ENCODE measurements at places on chromosomes 6 and 20.

- peaks cover 6% of the 10 kb centered on the region for H3K27me3 ChIP-seq
- H3K4me1 ChIP-seq, result no peaks in the 10 kb centered on the region
- H3K36me3 ChIP-seq, result no peaks in the 10 kb centered on the region
Measured at GRCh38 chr20:63735859-63736718, at the start of gene LIME1. LIME1 (plus strand) TSS chr20:63736664; CDS start chr20:63737550, 886 bp downstream.

- no peak overlapping the region for H3K27ac ChIP-seq
- H3K27me3 ChIP-seq, result no peaks in the 10 kb centered on the region
- H3K4me1 ChIP-seq, result peaks cover 8% of the 10 kb centered on the region
- DNase-seq, result no peak
- H3K4me3 ChIP-seq, result no peak overlapping the region
Measured at GRCh38 chr6:14754751-14755513, 490.9 kb upstream of the JARID2 start.

DNA sequence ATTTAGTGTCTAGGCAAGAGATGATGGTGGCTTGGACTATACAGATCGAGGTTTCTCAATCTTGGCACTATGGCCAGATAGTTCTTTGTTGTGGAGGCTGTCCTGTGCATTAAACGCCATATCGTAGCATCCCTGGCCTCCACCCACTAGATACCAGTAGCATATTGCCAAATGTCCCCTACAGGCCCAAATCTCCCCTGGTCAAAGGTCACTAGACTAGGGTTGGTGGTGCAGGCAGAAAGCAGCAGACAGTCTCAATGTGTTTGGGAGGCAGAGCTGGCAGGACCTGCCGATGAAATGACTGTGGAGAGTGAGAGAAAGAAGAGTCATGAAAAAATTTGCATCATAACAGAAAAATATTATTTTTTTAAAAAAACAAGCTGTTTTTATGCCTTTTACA lies 63.0 kb downstream of the TRAM2 start:
- no peak overlapping the region for H3K4me3 ChIP-seq
- no peak for DNase-seq
- H3K4me1 ChIP-seq, result peaks cover 18% of the 10 kb centered on the region
- no peak overlapping the region for H3K27ac ChIP-seq
- peaks cover 3% of the 10 kb centered on the region for H3K36me3 ChIP-seq
- H3K27me3 ChIP-seq, result no peaks in the 10 kb centered on the region

GRCh38 chr6:42925248-42925857 lies 3.9 kb upstream of the CNPY3 start:
- no peaks in the 10 kb centered on the region for H3K36me3 ChIP-seq
- H3K4me3 ChIP-seq, result peak overlapping the region; percentile 39
- no peaks in the 10 kb centered on the region for H3K27me3 ChIP-seq
- peak; percentile 58 for DNase-seq
- peaks cover 17% of the 10 kb centered on the region for H3K4me1 ChIP-seq

GRCh38 chr6:40882323-40882997 lies 156.6 kb downstream of the UNC5CL start:
- no peak overlapping the region for H3K4me3 ChIP-seq
- no peak overlapping the region for H3K27ac ChIP-seq
- no peaks in the 10 kb centered on the region for H3K36me3 ChIP-seq
- no peaks in the 10 kb centered on the region for H3K27me3 ChIP-seq
- no peak for DNase-seq

DNA sequence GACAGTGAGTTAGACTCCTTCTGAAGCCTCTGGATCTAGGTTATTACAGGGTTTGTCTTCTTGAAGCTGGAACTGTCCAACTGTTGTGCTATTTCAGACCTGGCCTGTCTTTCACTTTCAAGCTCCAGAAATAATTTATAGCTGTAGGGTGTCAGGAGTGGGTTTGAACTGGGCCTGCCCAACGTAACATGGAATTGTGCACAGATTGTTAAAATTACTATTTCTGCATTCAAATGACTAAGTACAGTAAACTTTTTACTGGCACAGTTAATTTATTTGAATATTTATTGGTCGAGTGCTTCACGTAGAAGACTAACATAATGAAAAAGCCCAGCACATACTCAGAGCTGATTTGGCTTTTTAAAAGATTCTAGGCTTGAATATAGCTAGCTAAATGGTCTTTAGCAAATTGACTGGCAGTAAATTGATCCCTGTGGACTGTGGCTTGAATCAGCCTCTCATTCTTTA lies 74.3 kb downstream of the ARID1B start:
- H3K4me3 ChIP-seq, result no peak overlapping the region
- DNase-seq, result no peak
- peaks cover 71% of the 10 kb centered on the region for H3K4me1 ChIP-seq
- H3K36me3 ChIP-seq, result no peaks in the 10 kb centered on the region

- no peaks in the 10 kb centered on the region for H3K36me3 ChIP-seq
- H3K27me3 ChIP-seq, result no peaks in the 10 kb centered on the region
Measured at GRCh38 chr20:19840111-19840710, 82.2 kb downstream of the RIN2 start.

DNA sequence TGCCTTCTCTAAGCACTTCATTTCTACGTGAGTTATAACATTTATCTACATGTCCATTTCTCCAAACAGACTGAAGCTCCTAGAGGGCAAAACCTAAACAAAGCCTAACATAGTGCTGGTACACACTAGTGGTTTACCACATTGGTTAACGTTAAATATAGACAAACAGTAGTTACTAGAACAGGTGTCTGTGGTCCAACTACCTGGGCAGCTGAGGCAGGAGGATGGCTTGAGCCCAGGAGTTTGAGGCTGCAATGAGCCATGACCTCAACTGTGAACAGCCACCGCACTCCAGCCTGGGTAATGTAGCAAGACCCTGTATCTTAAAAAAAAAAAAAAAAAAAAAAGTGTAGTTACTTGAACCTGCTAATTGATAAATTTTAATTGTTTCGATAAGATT lies 26.5 kb downstream of the PTPRK start:
- H3K4me1 ChIP-seq, result peaks cover 66% of the 10 kb centered on the region
- no peak for DNase-seq
- no peaks in the 10 kb centered on the region for H3K27me3 ChIP-seq
- H3K4me3 ChIP-seq, result no peak overlapping the region

GRCh38 chr6:159762681-159763293 lies 942 bp downstream of the ACAT2 start:
- no peak overlapping the region for H3K27ac ChIP-seq
- H3K27me3 ChIP-seq, result no peaks in the 10 kb centered on the region
- DNase-seq, result peak; percentile 20

- H3K4me1 ChIP-seq, result no peaks in the 10 kb centered on the region
- no peaks in the 10 kb centered on the region for H3K36me3 ChIP-seq
- DNase-seq, result no peak
- H3K4me3 ChIP-seq, result no peak overlapping the region
- H3K27ac ChIP-seq, result no peak overlapping the region
Measured at GRCh38 chr6:158715330-158716311, 65.8 kb downstream of the SYTL3 start.

- H3K27me3 ChIP-seq, result no peaks in the 10 kb centered on the region
- H3K4me1 ChIP-seq, result no peaks in the 10 kb centered on the region
- no peak overlapping the region for H3K4me3 ChIP-seq
- H3K27ac ChIP-seq, result no peak overlapping the region
Measured at GRCh38 chr6:15936503-15936902, 192.4 kb upstream of the MYLIP start.

GRCh38 chr20:56004611-56005388 lies 519 bp downstream of the CBLN4 start:
- H3K4me1 ChIP-seq, result no peaks in the 10 kb centered on the region
- no peak overlapping the region for H3K27ac ChIP-seq
- H3K4me3 ChIP-seq, result no peak overlapping the region
- peaks cover 10% of the 10 kb centered on the region for H3K36me3 ChIP-seq
- DNase-seq, result no peak

- no peaks in the 10 kb centered on the region for H3K27me3 ChIP-seq
- no peaks in the 10 kb centered on the region for H3K4me1 ChIP-seq
- no peak overlapping the region for H3K27ac ChIP-seq
- H3K36me3 ChIP-seq, result no peaks in the 10 kb centered on the region
- DNase-seq, result no peak
- no peak overlapping the region for H3K4me3 ChIP-seq
Measured at GRCh38 chr6:1760876-1761275, 151.2 kb downstream of the FOXC1 start.

GRCh38 chr6:9515633-9516606 lies 899.0 kb downstream of the TFAP2A start:
- peaks cover 8% of the 10 kb centered on the region for H3K4me1 ChIP-seq
- no peak overlapping the region for H3K4me3 ChIP-seq
- H3K27me3 ChIP-seq, result no peaks in the 10 kb centered on the region

- H3K4me1 ChIP-seq, result no peaks in the 10 kb centered on the region
- no peak for DNase-seq
- no peaks in the 10 kb centered on the region for H3K36me3 ChIP-seq
- H3K27ac ChIP-seq, result no peak overlapping the region
- H3K27me3 ChIP-seq, result no peaks in the 10 kb centered on the region
Measured at GRCh38 chr6:144129469-144129868, 20.8 kb upstream of the STX11 start.

DNA sequence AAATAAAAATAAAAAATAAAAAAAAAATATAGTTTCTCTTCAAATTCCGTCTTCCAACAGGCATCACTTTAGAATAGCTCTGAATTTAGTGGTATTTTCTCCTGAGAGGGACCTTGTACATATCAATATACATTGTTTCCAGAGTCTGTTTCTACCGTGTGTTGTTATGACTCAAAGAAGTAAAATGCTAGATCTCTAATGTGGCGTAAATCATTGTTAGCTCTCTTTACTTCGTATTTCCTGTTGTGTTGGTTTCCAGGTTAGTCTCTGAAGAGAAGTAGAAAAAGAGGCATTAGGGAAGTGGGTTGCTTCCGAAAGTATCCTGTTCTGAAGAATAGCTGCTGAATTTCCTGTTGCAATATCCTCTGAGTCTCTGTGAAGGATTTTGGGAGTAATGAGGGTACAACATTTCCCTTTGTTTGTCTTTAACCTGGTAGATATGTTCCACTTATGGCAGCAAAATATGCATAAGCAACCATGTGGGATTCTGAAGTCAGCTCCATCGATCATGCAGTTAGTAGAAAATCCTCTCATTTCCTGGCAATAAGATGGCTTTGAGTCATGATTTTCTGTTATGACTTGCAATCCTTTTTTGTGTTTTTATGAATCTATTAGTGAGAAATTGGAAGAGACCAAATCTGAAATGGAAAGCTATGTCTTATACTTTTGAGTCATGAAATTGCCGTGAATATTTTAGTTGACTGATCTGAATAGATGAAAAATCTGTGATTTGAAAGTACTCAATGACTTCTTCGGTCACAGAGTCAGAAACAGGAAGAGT lies 42.0 kb upstream of the MCHR2 start:
- H3K36me3 ChIP-seq, result no peaks in the 10 kb centered on the region
- H3K27me3 ChIP-seq, result no peaks in the 10 kb centered on the region
- no peaks in the 10 kb centered on the region for H3K4me1 ChIP-seq
- no peak overlapping the region for H3K4me3 ChIP-seq

GRCh38 chr6:12245763-12246718 lies 44.1 kb upstream of the EDN1 start:
- no peaks in the 10 kb centered on the region for H3K27me3 ChIP-seq
- peak; percentile 24 for DNase-seq
- peaks cover 10% of the 10 kb centered on the region for H3K4me1 ChIP-seq
- no peaks in the 10 kb centered on the region for H3K36me3 ChIP-seq

GRCh38 chr6:135657207-135657606 lies 159.7 kb upstream of the AHI1 start:
- H3K4me3 ChIP-seq, result no peak overlapping the region
- no peaks in the 10 kb centered on the region for H3K27me3 ChIP-seq
- no peak for DNase-seq

- H3K27me3 ChIP-seq, result no peaks in the 10 kb centered on the region
- no peak overlapping the region for H3K4me3 ChIP-seq
- no peak overlapping the region for H3K27ac ChIP-seq
- H3K4me1 ChIP-seq, result no peaks in the 10 kb centered on the region
- no peak for DNase-seq
- H3K36me3 ChIP-seq, result no peaks in the 10 kb centered on the region
Measured at GRCh38 chr6:2179241-2179640, 66.2 kb downstream of the GMDS start.

- no peak overlapping the region for H3K4me3 ChIP-seq
- DNase-seq, result no peak
Measured at GRCh38 chr6:63819831-63820230, 184.2 kb downstream of the PHF3 start.

- no peaks in the 10 kb centered on the region for H3K4me1 ChIP-seq
- no peak overlapping the region for H3K27ac ChIP-seq
- no peak overlapping the region for H3K4me3 ChIP-seq
- DNase-seq, result no peak
- H3K27me3 ChIP-seq, result no peaks in the 10 kb centered on the region
- no peaks in the 10 kb centered on the region for H3K36me3 ChIP-seq
Measured at GRCh38 chr6:127022302-127022701, 96.2 kb upstream of the RSPO3 start.

- H3K27me3 ChIP-seq, result no peaks in the 10 kb centered on the region
- H3K4me3 ChIP-seq, result no peak overlapping the region
- no peaks in the 10 kb centered on the region for H3K36me3 ChIP-seq
- DNase-seq, result no peak
- H3K4me1 ChIP-seq, result no peaks in the 10 kb centered on the region
Measured at GRCh38 chr20:8401556-8401955, 269.5 kb downstream of the PLCB1 start.

GRCh38 chr6:11140056-11140455 lies 28.5 kb upstream of the ERVFRD-1 start:
- H3K27me3 ChIP-seq, result no peaks in the 10 kb centered on the region
- H3K4me1 ChIP-seq, result peaks cover 12% of the 10 kb centered on the region
- H3K27ac ChIP-seq, result no peak overlapping the region
- no peak for DNase-seq
- no peaks in the 10 kb centered on the region for H3K36me3 ChIP-seq
- no peak overlapping the region for H3K4me3 ChIP-seq

- no peak overlapping the region for H3K27ac ChIP-seq
- no peak overlapping the region for H3K4me3 ChIP-seq
- DNase-seq, result no peak
- H3K4me1 ChIP-seq, result no peaks in the 10 kb centered on the region
Measured at GRCh38 chr6:9370480-9370879, 935.1 kb upstream of the SLC35B3 start.

DNA sequence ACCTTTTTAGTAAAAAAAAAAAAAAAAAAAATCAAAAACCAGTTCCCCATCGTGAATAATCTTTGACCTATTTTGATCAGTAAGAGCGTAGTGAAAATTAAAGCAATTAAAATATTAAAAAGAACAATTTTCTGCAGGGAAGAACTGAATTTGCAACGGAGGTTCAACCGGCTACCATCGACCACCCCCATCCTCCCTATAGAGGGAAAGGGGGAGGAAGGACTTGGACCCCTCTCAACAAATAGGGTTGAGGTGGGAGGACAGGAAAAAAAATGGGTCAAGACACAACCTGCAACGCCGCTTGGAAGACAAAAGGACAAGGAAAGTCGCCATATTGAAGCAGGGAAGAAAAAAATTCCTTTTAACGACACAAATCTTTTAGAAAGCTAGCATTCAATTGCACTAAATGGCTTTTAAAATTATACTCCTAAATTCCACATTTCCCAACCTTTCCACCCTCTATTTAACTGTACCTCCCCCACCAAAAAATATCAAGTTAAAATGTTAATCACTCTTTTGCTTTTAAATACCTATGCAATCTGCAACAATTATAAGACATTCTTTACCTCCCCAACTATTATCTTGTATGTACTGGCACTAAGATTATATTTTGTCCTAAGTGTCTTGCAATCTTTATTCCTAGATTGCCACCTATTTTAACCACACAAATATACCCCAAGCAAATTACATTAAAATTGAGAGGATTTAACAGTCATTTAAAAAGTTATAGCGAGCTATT lies 1.7 kb downstream of the PPP1R10 start:
- DNase-seq, result peak; percentile 89
- no peaks in the 10 kb centered on the region for H3K27me3 ChIP-seq
- peak overlapping the region; percentile 56 for H3K4me3 ChIP-seq
- H3K36me3 ChIP-seq, result peaks cover 13% of the 10 kb centered on the region

GRCh38 chr20:32516583-32517517 lies 68.3 kb downstream of the NOL4L start:
- DNase-seq, result peak; percentile 58
- H3K4me3 ChIP-seq, result no peak overlapping the region
- peaks cover under 1% of the 10 kb centered on the region for H3K4me1 ChIP-seq

- peak; percentile 73 for DNase-seq
- H3K4me1 ChIP-seq, result no peaks in the 10 kb centered on the region
- no peak overlapping the region for H3K27ac ChIP-seq
Measured at GRCh38 chr6:43953794-43954310, 173.4 kb downstream of the MRPL14 start.

Data from GM23338 (cell line).